ENCODE measurements at places on chromosomes 12 and 14.

DNA sequence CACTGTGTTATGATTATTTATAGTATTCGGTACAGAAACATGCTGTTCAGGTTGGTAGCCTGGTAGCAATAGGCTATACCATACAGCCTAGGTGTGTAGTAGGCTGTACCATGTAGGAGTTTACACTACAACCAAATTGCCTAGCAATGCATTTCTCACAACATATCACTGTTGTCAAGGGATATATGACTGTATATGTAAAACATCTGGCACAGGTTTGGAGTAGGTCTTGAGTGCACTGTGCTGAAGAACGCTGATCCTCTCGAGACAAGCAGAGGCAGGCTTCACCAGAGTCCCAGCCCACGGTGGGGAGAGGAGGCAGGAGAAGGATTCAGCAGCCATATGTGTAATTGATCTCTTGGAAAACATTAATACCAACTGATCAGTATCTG lies 15.0 kb upstream of the TBX5 start:
- no peak for DNase-seq

- DNase-seq: no peak
Measured at GRCh38 chr12:118493962-118494361, 117.6 kb downstream of the SUDS3 start.

DNA sequence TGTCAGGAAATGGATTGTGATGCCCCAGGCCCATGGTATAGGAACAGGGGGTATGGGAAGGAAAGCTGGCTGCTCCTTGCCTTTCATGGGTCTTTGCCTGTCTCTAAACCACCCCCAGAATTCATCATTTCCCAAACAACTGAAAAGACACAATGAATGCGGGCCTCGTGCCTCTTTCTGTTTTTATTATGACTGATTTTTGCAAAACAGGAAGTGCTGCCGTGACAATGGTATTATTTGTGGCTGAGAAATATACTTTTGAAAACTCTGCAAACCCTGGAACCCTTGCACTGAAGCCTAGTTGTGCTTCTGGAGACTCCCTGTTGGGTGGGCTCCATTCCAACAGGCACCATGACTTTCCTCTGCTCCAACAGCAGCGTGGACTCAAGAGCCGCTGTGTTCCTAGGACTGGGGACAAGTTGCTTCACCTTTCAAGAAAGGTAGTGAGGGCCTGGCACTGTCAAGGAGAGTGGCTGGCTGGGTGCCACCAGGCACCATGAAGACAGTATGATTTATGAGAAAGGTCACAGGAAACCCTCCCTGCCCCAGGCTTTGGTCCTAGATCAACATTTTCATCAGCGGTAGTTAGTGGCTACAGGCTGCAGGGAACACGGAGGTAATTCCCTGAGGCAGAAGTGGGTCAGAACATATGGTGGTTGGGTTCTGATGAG lies 4.8 kb upstream of the DGLUCY start:
- no peak for DNase-seq

- no peak for DNase-seq
Measured at GRCh38 chr12:63103494-63104131, 47.4 kb downstream of the AVPR1A start.

GRCh38 chr14:58166005-58166983 lies 14.3 kb upstream of the ARMH4 start:
- peak; percentile 75 for DNase-seq

GRCh38 chr14:73312687-73313086 lies 75.4 kb downstream of the PAPLN start:
- no peak for DNase-seq

- DNase-seq: no peak
Measured at GRCh38 chr14:30373526-30373925, 185.4 kb upstream of the G2E3 start.

DNA sequence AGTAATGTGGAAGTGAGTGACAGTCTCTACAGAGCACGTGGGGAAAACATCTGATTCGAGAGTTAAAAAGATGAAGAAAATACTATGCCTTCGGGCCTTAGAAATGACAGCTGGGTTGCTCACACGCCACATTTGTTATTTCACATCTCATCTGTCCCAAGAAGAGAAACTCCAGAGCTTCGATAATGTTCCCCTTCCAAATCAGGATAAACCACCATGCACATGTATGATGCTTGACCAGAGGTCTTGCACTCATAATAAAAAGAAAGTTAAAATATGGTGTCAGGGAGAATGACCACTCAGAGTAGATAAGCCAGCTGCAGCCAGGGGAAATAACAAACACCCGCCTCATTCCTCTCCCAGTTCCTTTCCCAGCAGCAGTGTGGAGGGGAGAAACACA lies 34.6 kb downstream of the NIN start:
- no peak for DNase-seq

GRCh38 chr14:26276757-26277156 lies 321.1 kb downstream of the NOVA1 start:
- DNase-seq: peak; percentile 63

- no peak for DNase-seq
Measured at GRCh38 chr14:91244501-91244901, at the start of gene GPR68. Gene GPR68, minus strand, starts transcription at chr14:91244704. Its CDS starts 9,654 bp downstream, at chr14:91235050.

- no peak for DNase-seq
Measured at GRCh38 chr12:50720501-50720900, 43.4 kb upstream of the ATF1 start.

DNA sequence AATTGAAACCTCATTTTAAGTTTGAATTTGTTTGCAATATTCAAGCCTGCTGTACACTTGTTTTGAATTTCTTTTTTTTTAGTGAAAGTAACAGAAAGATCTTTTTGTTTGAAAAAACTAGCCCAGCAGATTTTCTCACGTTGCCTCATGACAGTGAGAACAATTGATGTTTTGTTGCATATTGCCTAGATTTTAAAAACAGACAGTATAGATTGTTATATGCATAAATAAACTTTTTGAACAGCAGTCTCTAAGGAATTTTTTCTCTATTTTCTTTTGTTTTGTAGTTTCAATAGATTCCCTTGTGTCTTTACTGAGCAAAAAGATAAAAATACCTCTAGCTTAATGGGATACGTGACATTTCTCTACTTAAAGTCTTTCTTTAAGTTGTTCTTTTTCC lies 15.4 kb downstream of the OR6C6 start:
- no peak for DNase-seq

- DNase-seq: no peak
Measured at GRCh38 chr12:6957151-6957701, 6.1 kb downstream of the PTPN6 start.
